Anterior cingulate cortex (tissue), 58 donors: ENCODE measurements at places on chromosomes 13 and 19.

DNA sequence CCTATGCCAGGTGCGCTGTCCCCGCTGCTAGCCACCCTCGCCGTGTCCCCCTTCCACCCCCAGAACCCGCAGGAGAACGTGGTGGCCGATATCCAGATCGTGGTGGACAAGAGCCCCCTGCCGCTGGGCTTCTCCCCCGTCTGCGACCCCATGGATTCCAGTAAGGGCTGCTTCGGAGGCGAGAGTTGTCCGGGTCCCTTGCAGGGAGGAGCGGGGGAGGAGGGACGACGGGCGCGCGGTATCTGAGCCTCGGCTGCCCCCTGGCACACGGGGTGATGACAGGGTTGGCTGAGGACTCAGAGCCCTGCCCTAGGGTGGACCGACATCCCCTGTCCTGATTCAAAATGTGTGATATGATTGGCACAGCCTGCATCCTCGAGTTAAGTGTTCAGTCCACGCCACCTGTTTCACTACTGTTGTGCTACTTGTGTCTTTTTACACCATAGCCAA is 653 bp downstream of the MVB12A start:
- no peak for DNase-seq

GRCh38 chr19:46413262-46414031 is at the start of gene CCDC8:
TSS of gene CCDC8 (minus strand) at chr19:46413564. CDS start at chr19:46412810, 754 bp downstream.
- peak; percentile 54 for DNase-seq

- no peak for DNase-seq
These were observed 24.8 kb upstream of the NAXD start for GRCh38 chr13:110590577-110590976.

- DNase-seq, result no peak
These were observed at the start of gene HSH2D for GRCh38 chr19:16143399-16144215. TSS of gene HSH2D (plus strand) at chr19:16143685. CDS start at chr19:16148751, 5,066 bp downstream.

GRCh38 chr19:42122691-42123607 is 9.3 kb downstream of the POU2F2 start:
- DNase-seq, result no peak

DNA sequence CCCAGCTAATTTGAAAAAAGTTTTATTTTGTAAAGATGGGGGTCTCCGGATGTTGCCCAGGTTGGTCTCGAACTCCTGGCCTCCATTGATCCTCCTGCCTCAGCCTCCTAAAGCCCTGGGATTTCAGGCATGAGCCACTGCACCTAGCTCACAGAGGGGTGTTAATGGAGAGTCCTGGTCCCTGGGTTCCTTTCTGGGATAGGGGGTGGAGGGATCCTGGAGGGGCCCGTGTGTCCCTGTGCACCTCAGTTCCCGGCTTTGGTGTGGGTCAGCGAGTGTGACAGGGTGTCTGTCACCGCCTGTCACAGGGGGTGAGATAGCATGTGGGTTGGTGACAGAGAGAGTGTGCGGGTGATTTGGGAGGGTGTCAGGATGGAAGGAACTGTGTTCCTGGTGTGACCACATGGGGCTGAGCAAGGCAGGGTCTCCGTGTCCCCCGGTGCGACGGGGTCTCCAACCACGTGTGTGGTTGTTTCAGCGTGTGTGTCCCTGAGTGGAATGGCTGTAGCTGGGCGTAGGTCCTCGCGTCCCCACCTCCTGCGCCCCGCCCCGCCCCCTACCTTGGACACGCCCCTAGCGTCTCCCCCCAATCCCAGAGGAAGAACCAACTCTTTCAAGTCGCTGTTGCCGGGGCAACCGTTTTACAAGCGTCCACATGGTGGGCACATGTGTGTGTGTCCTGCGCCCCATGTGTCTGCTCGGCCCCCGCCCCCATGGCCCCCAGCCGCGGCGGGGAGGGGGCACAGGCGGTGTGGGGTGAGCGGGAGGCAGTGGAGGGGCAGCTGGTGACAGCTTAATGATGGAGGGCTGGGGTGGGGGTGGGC is 2.9 kb upstream of the NRTN start:
- DNase-seq, result no peak

DNA sequence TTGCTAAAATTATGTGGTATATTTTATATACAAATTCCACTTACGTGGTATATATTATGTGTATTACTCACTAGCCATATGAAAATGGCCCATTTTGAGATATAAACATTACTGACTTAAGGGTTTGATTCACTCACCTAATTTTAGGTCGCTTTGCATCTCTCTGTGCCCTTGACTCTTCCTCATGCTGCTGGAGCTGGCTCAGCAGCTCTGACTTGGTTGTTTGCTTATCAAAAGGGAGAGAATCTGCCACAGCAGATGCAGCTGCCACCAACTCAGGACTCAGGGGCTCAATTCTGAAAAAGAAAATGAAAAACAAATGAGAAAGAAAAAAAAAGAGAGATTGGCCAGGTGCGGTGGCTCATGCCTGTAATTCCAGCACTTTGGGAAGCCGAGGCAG is 12.2 kb downstream of the MRPS31 start:
- no peak for DNase-seq
